Liver (tissue), 10 donors: ENCODE measurements at places on chromosomes 2 and 18. TPM values are rescaled to one million over a fixed set of nuclear protein-coding genes. Genes with fewer than 3 reads are reported as not detected.

Gene AOX1
- 1,131 TPM for total RNA-seq

Gene INPP5D
- total RNA-seq = 8.9 TPM

- no peaks in the 10 kb centered on the region for H3K27me3 ChIP-seq
- H3K4me1 ChIP-seq = no peaks in the 10 kb centered on the region
- no peaks in the 10 kb centered on the region for H3K36me3 ChIP-seq
- DNase-seq = no peak
- H3K4me3 ChIP-seq = no peak overlapping the region
- no peak overlapping the region for H3K27ac ChIP-seq
These were observed 188.5 kb upstream of the CDH2 start for GRCh38 chr18:28365411-28365831.

- peak; percentile 83 for DNase-seq
- no peaks in the 10 kb centered on the region for H3K27me3 ChIP-seq
- H3K4me1 ChIP-seq = no peaks in the 10 kb centered on the region
- no peak overlapping the region for H3K4me3 ChIP-seq
These were observed 15.9 kb downstream of the CDKL4 start for GRCh38 chr2:39227628-39228412.

DNA sequence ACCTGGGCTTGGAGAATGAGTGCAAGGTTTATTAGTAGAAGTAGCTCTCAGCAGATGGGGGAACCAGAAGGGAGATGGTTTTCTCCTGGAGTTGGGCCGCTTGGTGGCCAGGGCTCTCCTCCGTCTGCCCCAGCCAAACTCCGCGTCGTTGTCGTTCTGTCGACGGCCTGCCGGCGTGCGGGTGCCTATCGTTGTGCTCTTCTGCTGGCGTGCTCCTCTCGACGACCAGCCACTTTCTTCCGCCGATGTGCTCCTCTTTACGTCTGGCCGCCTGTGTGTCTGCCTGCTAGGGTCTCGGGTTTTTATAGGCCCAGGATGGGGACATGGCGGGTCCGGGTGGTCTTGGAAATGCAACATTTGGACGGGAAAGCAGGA is 119.1 kb downstream of the BMPR2 start:
- H3K27me3 ChIP-seq = no peaks in the 10 kb centered on the region
- H3K4me3 ChIP-seq = no peak overlapping the region
- no peak overlapping the region for H3K27ac ChIP-seq
